ENCODE measurements at places on chromosomes 1 and 21.

DNA sequence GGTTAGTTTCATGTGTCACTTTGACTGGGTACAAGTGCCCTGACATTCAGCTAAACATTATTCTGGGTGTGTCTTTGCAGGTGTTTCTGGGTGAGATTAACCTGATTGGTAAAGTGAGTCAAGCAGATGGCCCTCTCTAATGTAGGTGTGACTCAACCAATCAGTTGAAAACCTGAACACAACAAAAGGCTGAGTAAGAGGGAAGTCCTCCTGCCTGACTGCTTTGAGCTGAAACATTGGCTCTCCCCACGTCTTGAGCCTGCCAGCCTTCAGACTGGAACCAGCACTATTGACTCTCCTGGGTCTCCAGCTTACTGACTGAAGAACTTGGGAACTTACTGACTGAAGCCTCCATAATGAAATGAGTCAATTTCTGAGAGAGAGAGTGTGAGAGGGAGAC is 70.0 kb upstream of the C21orf91 start:
- no peak for DNase-seq

DNA sequence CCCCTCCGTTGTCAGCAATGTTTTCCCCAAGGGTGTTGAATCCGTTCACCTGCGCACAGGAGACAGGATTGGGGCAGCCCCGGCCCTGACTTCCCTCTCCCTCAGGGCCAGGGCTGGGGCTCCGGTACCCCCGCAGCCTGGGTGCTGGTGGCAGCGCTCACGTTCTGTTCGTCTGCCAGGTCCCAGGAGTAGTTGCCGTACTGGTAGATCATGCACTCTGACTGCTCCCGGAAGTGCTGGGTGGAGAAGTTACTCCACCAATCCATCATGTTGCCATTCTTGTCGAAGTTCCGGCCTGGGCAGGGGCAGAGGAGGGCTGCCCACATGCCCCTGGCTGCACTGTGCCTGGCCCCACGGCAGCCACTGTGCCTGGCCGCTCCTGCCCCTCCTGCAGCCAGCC is 6.1 kb downstream of the PRXL2B start:
- DNase-seq: no peak

DNA sequence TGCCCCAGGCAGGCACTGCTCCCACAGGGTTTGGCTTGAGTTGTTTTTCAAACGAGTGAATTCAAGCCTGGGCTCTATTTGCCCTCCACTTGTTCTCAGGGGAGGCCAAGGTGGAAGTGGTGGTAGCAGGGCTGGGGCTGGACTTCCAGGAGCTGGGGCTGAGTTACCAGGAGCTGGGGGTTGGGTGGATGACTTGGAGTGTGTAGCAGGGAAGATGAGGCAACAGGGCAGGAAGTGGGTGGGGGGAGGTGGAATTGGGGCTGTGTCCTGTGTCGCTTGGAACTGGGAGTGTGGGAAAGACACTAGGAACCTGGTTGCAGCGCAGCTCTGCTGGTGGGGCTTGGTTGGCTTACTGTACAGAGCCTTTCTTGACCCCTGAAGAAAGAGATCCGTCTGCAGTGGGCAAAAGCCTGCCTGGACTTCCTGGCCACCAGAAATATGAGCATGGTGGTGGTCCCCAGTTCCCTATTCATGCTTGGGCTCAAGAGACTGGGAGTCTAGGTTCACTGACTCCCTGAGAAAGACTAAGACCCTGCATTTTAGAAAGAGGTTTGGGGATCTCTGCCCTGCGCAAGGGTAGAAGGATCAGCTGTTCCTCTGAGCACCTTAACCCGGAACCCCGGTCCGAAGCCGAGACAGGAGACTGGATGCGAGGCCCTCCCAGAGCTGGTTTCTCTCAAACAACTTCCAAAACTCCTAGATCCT is 3.1 kb downstream of the TFAP2E start:
- no peak for DNase-seq

- no peak for DNase-seq
These were observed 23.7 kb downstream of the RNF187 start for GRCh38 chr1:228510803-228511413.

DNA sequence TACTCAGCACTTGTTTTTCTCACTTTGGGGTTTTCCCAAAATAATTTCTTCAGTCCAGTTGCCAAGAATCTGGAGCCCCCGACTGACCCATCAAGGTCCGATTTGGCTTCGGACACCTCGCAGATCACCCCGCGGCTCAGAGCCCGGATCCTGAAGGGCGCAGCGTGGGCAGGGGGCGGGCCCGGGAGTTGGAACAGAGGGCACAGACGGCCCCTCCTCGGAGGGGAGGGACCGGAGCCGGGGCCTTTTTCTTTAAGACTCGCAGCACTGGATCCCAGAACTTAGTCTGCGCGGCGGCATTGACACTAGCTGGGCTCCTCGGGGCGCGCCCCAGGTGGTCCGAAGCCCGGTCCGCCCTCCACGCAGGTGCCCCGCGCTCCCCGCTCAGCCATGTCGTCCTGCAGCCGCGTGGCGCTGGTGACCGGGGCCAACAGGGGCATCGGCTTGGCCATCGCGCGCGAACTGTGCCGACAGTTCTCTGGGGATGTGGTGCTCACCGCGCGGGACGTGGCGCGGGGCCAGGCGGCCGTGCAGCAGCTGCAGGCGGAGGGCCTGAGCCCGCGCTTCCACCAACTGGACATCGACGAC is at the start of gene CBR3:
Gene CBR3 (plus strand): TSS at position 277 of the 588 bp plus-strand sequence. CDS start 114 bp downstream, at position 391.
- no peak for DNase-seq

GRCh38 chr1:234978397-234979295 is 150.0 kb downstream of the TOMM20 start:
- peak; percentile 37 for DNase-seq

DNA sequence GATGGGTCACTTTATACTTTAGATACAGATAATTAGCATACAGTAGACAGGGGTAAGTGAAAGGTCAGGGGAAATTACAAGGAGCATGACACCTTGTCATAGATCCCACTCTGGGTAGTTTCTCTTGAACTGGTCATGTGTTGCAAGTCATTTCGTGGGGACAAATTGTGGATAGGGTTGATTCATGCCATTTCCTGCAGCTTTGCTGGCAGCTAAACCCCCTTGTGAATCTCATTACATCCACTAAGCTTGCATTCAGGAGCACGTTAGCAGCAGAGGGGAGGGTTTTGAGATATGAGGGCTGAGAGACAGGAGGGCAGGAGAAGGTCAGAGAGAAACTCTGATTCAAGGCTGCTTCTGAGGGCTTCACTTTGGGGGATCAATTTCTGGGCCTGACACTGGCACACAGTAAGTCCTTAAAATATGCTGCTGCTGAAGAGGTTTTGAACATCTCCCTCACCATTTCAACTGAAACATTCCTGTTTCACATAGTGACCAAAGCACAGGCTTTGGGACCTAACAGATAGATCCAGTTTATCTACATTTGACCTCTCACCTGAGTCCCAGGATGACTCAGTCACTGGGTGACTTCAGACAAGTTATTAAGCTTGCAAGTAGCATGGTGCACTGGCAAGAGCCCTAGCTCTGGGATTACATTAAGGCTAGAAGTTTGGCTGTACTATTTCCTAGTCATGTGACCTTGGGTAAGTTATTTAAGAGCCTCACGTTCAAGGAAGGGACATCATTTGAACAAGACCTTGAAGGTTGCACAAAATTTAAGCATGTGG is 206.0 kb upstream of the USP24 start:
- DNase-seq: no peak

DNA sequence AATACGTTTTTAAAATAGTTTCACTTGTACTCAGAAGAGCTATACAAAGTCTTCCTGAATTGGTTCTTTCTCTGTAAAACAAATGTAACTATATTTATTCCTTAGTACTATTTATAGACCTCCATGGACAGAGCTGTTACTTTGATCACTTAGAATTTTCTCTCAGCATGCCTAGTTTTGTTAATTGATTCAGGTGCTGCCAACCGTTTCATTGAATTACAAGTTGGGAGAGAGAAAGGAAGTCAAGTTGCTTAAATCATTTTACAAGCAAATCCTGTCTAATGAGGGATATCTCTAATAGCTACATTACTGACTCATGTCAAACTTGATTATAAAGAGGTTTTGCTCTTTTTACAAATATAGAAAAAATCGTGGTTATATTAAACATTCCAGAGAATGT is 241.0 kb downstream of the FMN2 start:
- no peak for DNase-seq

GRCh38 chr1:78833491-78833890 is 173.0 kb downstream of the ADGRL4 start:
- no peak for DNase-seq

DNA sequence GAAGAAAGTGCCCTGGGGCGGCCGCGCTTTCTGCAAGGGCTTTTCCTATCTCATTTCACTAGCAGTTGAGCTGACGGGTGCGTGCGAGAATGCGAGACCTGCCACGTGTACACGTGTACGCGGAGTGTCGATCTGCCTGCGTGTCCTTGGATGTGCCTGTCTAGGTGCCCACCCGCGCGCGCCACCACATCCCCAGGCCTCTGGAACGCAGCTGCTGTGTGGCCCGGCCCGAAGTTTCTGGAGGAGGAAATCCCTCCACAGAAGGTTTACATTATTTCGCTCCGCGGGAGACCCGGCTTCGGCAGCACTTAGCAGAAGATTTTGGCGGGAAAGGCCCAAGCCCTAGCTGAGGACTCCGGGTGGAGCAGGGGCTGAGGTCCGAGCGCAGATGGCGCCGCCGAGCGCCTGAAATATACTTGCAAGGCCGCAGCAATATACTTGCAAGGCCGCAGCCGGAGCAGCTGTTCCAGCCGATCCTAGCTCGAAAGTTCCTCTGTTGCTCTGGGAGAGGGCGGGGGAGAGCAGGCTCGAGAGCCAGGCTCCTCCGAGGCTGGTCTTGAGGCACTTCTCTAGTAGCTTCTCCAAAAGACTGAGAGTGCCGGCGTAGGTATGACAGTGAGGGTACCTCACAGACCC is 3.9 kb downstream of the TBX15 start:
- DNase-seq: no peak

DNA sequence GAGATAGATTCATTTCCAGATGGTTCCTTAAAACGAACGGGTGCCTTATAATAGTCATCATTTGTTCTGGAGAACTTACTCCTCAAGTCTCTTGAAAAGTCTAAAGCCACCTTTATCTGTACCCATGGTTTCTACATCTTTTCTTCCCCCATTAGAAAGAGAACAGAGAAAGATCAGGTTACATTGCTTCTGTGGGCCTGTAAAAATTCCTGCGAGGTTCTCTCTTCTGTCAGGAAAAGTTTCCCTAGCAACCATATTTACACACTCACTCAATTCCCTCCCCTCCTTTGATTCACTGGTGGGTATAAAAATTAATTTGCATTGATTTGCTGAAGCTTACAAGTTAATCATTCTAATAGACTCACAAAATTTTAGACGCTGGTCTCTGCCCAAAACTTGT is 6.7 kb downstream of the PHC2 start:
- no peak for DNase-seq

DNA sequence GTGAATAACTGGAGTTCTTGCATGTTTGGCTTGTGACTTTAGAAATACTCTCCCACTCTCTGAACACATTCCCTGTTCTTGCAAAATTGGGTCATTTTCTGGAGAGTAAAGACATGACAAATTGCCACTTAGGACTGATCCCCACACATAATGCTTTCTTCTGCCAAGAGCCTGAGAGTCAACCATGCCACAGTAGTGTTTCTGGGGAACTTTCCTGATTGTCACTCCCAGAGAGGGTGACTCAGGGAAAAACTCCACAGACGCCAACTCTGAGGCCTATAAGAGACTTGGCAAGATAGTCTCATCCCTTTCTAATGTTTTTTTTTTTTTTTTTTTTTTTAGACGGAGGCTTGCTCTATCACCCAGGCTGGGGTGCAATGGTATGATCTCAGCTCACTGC is 157.8 kb downstream of the ATG4C start:
- DNase-seq: no peak

GRCh38 chr1:44594871-44595735 is 79.2 kb downstream of the TMEM53 start:
- DNase-seq: peak; percentile 81

- no peak for DNase-seq
These were observed 134.2 kb downstream of the KAZN start for GRCh38 chr1:14732728-14733047.

DNA sequence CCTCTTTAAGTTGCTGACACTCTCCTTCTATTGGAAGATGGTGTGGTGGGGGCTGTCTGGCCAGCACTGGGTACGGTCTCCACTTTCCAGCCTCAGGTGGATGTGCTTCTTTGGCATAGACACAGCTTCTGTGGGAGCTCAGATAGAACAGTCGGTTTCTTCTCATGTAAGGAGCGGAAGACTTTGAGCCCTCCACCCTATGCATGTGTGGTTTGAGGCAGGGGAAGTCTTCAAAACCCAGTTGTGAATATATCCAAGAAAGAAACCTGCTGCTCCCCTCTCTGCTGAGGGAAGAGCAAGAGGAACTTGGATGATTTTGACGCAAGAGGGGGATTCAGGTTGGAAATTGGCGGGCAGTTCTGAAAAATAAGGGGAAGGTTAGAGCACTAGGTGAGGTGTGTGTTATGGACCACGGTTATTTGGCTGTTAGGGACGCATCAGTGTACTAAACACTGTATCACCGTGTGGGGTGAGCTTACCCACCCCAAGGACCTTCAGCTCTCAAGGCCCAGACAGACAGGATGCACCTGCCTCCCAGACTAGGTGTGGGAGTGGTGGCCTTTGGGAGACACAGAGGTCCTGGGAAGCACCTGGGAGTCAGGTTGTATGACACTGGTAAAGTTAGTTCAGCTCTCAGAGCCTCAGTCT is 36.2 kb downstream of the IL6R start:
- no peak for DNase-seq

- no peak for DNase-seq
These were observed 119.0 kb downstream of the GREM2 start for GRCh38 chr1:240492832-240493440.

- DNase-seq: no peak
These were observed 58.9 kb downstream of the ST3GAL3 start for GRCh38 chr1:43766086-43766784.

DNA sequence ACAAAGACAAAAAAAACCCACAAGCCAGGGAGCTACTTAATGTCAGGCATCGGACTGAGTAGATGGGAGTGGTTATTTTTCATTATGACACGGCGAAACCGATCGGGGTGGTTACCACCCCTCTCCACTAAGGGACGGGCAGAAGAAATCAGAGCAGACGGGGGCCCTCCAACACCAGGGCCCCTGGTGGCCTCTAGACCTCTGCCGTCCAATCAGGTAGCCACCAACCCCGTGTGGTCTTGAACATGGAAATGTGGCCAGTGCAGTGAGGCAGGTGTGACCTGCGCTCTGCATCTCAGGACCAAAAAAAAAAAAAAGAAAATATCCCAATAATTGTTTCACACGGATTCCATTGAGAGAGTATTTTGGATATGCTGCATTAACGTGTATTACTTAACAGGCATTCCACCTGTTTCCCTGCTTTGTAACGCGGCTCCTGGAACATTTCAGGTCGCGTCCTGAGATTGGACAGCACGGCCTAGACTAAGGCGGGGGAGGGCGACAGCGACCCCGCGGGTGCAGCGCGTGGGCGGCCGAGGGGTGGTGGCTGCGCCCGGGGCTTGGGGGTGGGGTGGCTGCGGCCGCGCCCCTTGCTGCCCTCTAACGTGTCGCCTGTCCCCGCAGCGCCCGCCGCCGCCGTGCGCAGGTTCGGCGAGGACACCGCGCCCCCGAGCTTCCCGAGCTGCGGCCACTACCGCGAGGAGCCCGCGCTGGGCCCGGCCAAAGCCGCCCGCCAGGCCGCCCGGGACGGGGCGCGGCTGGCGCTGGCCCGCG is 48.3 kb downstream of the SIM2 start:
- no peak for DNase-seq

GRCh38 chr1:177863796-177864195 is 106.1 kb downstream of the SEC16B start:
- no peak for DNase-seq
